Hematopoietic multipotent progenitor cell treated with erythropoietin and hydrocortisone succinate and interleukin-3 and kit ligand, for 6 days (in vitro differentiated cells): ENCODE measurements at places on chromosomes 6 and 20.

GRCh38 chr20:44807684-44808056 lies 2.7 kb downstream of the RIMS4 start:
- DNase-seq, result no peak

GRCh38 chr6:99253271-99253670 lies 96.2 kb downstream of the FAXC start:
- DNase-seq, result no peak

- DNase-seq, result no peak
These were observed 275.3 kb downstream of the TBC1D7 start for GRCh38 chr6:13053006-13053461.

DNA sequence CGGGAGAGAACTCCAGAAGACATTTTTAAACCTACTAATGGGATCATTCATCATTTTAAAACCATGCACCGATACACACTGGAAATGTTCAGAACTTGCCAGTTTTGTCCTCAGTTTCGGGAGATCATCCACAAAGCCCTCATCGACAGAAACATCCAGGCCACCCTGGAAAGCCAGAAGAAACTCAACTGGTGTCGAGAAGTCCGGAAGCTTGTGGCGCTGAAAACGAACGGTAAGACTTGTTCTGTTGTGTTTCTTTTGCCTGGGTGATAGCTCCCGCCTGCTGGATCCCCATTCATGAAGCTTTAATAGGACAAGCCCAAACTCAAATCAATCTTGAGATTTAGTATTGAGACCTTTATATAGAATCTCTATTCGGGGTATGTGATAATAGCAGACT lies 4.2 kb downstream of the TNFAIP3 start:
- DNase-seq, result no peak

DNA sequence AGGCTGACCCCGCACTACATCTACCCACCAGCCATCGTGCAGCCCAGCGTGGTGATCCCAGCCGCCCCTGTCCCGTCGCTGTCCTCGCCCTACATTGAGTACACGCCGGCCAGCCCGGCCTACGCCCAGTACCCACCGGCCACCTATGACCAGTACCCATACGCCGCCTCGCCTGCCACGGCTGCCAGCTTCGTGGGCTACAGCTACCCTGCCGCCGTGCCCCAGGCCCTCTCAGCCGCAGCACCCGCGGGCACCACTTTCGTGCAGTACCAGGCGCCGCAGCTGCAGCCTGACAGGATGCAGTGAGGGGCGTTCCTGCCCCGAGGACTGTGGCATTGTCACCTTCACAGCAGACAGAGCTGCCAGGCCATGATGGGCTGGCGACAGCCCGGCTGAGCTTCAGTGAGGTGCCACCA lies 16.4 kb downstream of the RBM38 start:
- no peak for DNase-seq

DNA sequence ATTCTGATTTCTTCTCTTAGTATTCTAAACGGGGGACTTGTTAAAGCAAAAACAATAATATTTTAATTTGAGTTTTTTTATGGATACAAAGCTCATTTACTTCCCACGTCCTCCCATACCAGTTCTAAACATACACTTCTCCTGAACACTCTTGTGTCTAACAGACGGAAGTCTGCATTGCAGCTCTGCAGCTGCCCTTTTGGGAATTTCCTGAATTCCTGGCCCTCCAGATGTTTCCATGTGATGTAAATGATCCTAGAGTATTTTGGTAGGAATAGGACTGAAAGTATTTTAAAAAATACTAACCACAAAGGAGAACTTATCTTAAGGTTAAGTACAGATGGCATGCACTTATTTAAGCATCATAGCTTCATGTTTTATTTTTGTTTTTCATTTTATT lies 886.7 kb downstream of the TBC1D32 start:
- no peak for DNase-seq
